ENCODE measurements at places on chromosomes 1 and 21.
A peak's percentile ranks its signal among the peaks of the same experiment; 100 is the strongest.

- peak; percentile 19 for DNase-seq
These were observed 6.6 kb upstream of the NTPCR start for GRCh38 chr1:232943679-232944252.

GRCh38 chr1:118692143-118692542, 296.0 kb downstream of the TBX15 start:
- DNase-seq: no peak

- DNase-seq: no peak
These were observed 84.6 kb downstream of the RAVER2 start for GRCh38 chr1:64829411-64830029.

GRCh38 chr21:46515109-46515508, 56.4 kb downstream of the DIP2A start:
- peak; percentile 76 for DNase-seq

DNA sequence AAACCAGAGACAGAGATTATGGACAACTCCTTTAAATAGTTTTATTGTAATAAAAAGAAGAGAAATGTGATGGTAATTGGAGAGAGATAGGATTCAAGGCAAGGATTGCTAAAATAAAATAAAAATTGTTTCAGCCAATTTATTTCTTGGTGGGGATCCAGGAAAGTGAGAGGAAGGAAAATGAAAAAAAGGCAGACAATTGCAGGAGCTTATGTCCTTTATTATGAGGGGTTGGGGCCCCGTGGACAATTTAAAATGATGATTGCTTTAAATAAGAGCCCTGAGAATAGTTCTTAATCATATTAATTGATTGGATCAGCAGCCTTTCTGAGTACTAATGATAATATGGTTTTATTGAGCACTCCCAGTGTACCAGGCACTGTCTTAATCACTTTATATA, 40.2 kb downstream of the RGS2 start:
- DNase-seq: no peak

GRCh38 chr1:100441146-100441545, 88.8 kb downstream of the CDC14A start:
- no peak for DNase-seq

- no peak for DNase-seq
These were observed 159.7 kb downstream of the PTGER3 start for GRCh38 chr1:70887936-70888335.

- no peak for DNase-seq
These were observed 668.8 kb downstream of the KIF26B start for GRCh38 chr1:245823408-245824147.

DNA sequence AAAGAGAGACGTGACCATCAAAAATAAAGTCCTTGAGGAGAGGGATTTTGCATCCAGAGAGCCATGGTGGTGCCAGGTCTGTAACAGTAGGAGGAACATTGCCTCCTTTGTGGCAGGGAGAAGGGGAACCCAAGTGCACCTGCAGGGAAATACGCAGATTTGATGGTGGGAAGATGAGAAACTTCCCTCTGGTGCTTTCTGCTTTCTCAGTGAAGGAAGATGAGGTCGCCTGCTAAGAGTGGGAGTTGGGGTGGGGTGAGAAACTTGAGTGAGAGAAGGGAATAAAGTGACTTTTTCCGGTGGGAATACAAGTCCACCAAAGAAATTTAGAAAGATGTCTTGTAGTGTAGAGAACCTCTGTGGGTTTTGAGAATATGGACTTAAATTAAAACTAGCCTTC, 9.1 kb downstream of the PLA2G4A start:
- DNase-seq: peak; percentile 7

DNA sequence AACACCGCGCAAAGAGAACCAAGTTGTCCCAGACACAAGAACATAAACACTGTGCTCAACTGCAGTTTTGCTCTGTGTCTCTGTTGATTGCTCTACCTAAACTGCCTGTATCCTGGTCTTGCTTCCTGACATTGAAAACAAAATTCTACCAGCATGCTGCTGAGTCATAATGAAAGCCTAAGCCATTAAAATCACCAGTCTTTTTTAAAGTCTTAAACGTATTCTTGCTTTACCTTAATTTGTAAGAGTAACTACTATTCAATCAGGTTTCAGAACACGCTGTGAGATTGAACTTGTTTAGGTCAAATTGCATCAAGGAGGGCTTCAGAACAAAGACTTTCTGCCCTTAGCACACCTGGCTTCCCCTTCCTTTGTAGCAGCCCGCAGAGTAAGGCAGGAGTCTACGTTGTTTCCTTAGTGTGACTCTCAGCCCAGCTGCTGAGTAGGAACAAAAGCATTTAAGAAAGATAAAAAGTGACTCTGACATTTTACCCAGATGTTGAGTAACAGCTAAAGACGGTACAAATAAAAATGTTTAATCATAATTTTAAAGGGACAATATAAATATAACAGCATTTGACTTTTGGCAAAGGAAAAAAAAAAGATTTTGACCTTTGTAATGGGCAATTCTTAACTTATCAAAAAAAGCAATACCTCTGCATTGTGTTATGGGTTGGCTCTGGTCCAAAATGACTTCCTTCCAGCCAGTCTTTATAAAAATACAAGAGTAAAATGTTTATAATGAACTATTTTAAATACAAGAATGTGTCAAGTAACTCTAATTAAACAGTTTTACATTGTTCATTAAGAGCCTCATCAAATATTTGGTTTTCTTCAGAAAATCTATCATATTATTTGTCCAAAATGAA, 186.9 kb upstream of the ADGRL4 start:
- DNase-seq: no peak

DNA sequence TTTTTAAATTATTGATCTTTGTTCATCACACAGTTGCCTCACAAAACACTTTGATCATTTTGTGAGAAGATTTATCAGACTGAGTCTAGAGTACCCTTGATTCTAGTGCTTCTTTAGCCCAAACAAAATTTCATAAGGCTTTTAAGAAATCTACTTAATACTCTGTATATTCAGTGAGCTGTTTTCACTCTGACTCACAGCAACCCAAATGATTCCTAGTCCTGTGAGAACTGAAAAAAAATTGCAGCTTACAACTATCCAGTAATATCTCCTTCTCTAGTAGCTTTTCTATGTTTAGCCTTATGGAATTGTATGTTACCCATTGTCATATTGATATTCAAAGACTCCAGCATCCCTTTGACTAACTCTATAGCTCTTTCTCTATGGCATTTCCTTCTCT, 915.6 kb downstream of the AMY1C start:
- DNase-seq: no peak

- no peak for DNase-seq
These were observed 47.6 kb downstream of the MATN1 start for GRCh38 chr1:30675761-30676160.

GRCh38 chr1:238789916-238790667, 596.3 kb upstream of the CHRM3 start:
- no peak for DNase-seq

- peak; percentile 91 for DNase-seq
These were observed at the start of gene SLC2A5 for GRCh38 chr1:9069326-9070100. Gene SLC2A5 (minus strand): TSS chr1:9069635. CDS start chr1:9069536, 99 bp downstream.

DNA sequence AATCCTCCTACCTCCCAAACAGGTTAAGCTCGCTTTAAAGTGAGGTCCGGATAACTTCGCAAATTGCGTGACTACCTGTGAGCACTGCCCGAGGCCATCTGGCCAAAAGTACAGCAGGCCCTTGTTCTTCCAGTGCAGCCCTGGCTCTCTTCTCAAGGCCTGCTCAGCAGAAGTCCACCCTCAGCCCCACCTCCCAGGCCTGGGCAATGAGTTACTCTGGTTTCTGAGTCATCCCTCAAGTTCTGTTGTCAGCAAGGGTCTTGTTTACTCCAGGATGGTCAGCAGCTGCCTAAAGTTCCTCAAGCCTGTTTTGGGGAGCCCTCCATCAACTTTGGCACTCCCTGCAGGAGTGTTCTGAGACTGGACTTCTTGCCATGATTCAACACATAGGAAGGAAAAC, 101.7 kb downstream of the BCAR3 start:
- no peak for DNase-seq

DNA sequence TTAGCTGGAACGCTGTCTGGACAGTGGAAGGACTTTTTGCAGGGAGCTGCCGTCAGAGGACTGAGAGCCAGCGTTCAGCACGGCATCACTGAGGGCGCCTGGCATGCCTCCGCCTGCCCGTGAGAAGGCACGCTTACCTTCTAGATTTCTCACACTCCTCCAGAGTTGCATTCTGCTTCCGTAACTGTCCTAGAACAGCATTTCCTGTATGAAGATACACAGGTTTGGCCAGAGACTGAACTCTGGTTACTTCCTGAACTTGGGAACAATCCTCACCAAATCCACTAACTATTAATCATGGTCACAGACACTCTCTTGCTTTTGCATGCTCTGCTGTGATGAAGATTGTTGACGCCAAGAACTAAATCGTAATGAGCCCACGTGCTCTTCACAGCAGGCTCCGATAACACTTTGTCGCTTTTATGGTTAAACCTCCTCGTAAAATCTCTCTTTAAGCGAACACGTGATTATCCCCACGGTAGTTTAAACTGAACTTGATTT, 93.5 kb downstream of the KIF26B start:
- DNase-seq: no peak

- DNase-seq: no peak
These were observed 125.5 kb downstream of the ADAMTS1 start for GRCh38 chr21:26719750-26720149.

Data from KBM-7 (cell line).